Stimulated activated CD4-positive, alpha-beta T cell treated with anti-CD3 and anti-CD28 coated beads, Interleukin-2, amount 100 ng/mL, for 24 hours (primary cell): ENCODE measurements at places on chromosomes 7 and 10.

GRCh38 chr7:157937406-157937805 is 600.6 kb downstream of the DNAJB6 start:
- no peak for DNase-seq

DNA sequence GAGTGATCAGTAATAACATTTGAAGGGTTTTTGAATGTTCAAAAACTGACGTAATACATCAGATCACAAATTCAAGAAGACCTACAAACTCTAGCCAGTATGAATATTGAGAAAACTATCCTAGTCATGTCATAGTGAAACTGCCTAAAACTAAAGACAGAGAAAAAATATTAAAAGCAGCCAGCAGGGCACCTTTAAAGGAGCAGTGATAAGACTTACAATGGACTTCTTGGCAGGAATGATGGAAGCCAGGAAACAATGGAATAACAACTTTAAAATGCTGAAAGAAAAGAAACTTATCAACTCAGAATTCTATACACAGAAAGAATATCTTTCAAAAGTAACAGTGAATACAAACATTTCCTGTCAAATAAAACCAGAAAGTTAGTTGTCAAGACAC is 78.3 kb upstream of the CTBP2 start:
- no peak for DNase-seq

DNA sequence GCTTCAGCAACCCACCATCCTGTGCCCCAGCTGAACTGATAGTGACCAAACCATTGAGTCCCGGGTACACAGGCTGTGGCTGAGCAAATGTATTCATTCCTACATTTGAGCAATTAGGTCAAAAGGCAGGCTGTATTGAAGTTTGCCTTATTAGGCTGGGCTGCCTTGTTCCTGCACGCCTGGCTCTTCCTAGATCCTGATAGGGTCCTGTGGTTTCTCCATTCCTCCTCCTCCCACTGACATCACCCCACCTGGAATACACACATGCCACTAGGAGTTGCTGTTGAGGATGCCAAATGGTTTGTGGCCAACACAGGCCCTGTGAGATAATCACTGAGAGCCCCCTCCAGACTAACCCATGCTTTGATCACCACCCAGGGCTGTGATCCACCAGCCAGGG is 66.4 kb upstream of the FGFR2 start:
- no peak for DNase-seq

GRCh38 chr7:46109437-46109836 is 188.4 kb upstream of the IGFBP3 start:
- no peak for DNase-seq

DNA sequence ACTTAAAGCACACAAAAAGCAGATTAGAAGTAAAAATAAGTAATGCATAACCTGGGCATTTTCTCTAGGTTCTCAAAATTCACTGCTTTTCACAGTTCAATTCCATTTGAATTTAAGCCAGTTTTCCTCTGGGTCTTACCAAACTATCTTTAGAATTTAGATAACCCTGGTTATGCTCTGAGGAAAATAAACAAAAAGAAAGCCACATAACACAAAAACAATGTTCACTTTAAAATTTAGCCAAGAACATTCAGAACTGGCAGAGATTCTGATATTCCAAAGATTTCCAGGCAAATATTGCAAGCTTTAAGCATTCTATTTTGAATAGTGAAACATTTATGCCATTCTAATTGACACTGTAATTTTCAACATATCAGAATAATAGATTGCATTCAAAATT is 50.7 kb upstream of the PRKG1 start:
- DNase-seq = no peak

DNA sequence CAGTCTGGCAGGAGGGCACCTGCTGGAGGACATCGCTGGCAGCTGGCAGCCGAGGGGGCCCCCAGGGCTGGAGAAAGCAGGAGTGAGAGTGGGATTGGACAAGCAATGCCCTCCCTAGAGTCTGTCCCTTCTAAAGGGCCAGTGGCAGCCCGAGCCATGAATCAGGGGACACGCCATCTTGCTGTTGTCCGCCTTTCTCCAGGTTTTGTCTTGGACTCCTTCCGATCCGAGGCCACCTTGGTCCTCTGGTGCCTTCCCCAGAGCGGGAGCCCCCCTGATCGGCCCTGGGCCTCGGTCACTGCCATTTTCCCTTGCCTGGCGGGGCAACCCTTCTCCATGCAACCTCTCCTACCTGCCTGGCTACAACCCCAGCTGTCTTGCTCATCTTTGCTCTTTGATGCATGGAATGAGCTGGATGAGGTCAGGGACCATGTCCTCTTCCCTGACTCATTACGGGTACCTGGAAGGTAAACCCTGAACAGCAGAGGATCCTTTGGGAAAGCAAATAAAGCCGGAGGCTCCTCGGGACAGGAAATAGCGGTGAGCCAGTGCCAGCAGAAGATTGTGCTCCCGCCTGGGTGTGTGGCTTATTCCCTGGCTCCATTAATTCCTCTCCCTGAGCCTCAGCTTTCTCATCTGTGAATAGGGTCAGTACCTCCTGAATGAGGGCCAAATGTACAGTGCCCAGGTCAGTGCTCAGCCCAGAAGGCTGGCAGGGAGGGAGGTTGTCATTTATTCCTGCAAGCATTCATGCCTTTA is 112.0 kb downstream of the GRK5 start:
- DNase-seq = no peak

- DNase-seq = no peak
These were observed 15.5 kb downstream of the ARMH3 start for GRCh38 chr10:102040305-102041050.

- DNase-seq = no peak
These were observed 421.6 kb downstream of the PAXIP1 start for GRCh38 chr7:154581251-154581890.

DNA sequence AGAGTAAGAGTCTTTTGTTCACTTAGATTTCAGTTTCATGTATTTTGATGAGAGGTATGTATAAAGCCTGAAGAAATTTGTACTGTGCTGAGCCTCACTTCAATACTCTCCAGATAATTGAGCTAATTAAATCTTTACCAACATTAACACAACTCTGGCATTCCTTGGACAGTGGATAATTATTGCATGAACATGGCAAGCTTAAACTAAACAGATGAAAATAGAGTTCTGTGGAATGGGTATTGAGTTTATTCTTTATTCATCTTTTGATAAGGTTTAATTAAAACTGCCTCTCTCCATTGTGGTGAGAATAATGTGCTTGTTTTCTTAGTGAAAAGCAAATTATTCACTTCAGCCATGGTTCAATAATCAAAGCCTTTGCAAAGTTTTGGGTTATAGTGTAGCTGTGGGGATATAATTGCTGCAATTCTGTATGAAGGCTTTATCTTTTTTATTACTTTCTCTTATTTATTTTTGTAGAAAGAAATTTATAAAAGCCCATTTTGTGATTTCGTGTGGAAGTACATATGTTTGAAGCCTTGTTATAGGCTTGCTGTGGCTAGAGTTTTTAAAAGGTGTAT is 126.4 kb upstream of the FZD1 start:
- no peak for DNase-seq

DNA sequence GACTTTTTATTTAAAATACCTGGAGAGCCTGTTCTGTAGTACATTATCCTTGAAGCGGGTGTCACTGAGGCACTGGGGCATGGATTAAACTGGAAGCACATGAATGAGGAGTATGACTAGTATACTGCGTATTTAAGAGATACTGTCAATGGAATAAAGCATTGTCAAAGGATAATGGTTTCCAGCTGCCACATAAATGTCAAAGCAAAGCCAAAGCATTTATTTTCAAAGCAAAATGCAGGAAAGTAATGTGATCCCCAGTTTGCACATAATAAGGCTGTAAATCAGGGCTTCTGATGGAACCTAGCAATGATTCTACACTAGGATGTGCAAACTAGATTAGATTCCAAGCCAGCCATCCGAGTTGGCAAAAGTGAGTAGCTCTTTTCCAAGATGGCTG is 240.1 kb downstream of the POU6F2 start:
- DNase-seq = no peak

- DNase-seq = no peak
These were observed 48.9 kb downstream of the CUX1 start for GRCh38 chr7:101866328-101866727.

- no peak for DNase-seq
These were observed 258.1 kb downstream of the KLF6 start for GRCh38 chr10:3526727-3527501.

DNA sequence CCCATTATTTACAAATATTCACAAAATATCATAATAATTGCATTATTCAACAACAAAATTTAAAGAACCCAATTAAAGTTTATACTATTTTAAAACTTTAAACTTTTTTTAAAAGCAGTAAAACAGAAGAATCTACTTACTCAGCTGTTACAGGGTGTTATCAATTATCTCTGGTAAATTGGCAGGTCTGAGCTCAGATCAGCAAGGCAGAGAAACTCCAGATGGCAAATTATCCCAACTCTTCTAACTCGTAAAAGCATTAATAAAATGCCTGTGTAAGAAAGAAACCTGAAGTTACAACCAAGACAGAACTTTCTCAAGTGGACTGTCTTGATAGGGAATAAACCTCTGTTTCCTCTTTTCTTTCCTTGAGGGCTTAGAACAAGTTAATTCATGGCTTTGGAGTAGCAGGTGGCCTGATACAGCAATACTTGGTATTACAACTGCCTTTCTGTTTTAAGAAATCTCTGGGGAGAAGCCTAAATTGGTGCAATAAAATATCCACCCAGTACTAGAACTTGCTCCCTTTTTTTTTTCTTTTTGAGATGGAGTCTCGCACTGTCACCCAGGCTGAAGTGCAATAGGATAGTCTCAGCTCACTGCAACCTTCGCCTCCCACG is 275.3 kb upstream of the MKLN1 start:
- no peak for DNase-seq

DNA sequence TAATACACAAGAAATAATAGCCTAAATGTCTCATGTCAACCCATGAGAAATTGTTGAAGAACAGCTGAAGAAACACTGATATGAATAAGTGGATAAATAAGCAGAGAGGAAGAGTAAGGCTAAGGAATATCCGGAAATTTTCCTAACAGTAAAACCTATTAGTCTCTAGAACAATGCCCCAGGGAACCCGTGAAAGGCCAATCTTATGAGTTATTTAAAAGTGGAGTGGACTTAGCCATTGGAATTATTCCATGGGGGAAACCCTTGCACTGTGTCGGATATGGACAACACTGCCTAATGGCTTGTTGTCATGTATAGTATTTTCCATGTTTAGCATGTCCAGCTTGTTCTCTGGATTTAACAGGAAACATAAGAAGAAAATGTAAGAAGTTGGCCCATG is 217.2 kb upstream of the PLXNA4 start:
- no peak for DNase-seq

GRCh38 chr10:59432207-59432900 is 70.0 kb upstream of the FAM13C start:
- DNase-seq = no peak

- no peak for DNase-seq
These were observed 1.4 kb downstream of the ATRNL1 start for GRCh38 chr10:115094416-115095140.
